Fibroblast of the conjunctiva (primary cell): ENCODE measurements at places on chromosomes 3 and 15.

DNA sequence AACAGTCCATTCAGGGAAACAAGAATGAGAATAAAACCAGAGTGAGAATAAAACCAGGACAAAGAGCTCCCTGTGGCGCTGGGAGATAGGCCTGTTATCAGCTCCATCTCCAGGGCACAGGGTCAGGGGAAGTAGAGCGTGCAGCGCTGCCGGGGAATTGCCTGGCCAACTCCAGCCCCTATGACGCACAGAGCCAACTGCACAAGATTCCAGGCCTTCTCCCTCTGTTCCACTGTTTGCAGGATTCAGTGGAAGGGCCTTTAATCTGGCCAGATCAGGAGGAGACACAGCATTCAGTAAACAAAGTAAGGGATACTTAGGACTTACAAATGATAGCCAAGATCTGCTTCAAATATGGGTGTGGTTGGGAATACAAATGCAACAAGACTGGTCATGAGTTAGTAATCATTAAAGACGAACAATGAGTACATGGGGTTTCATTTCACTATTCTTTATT lies 49.4 kb downstream of the ITGB5 start:
- peak; percentile 53 for DNase-seq

DNA sequence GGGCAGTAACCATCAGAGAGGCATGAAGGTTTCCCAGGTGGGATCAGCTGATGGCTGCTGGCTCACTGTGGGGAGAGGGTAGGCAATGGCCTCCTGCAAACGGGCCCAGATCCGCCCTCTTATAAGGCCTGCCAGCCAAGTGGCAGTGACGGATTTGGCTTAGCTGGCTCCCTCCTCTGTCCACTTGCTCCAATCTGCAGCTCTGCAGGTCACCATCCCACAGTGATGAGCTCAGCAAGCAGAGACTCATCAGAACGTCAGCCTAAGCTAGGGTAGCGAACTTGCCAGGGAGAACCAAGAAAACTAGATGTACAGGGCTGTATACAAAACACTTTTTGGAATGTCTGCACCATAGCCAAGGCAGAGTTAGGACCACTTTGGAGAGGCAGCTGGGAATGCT lies 62.8 kb upstream of the DCLK3 start:
- DNase-seq: no peak

- DNase-seq: no peak
Measured at GRCh38 chr3:108152274-108152673, 61.4 kb upstream of the CD47 start.

GRCh38 chr15:101813803-101814534 lies 2.0 kb downstream of the OR4F15 start:
- no peak for DNase-seq

DNA sequence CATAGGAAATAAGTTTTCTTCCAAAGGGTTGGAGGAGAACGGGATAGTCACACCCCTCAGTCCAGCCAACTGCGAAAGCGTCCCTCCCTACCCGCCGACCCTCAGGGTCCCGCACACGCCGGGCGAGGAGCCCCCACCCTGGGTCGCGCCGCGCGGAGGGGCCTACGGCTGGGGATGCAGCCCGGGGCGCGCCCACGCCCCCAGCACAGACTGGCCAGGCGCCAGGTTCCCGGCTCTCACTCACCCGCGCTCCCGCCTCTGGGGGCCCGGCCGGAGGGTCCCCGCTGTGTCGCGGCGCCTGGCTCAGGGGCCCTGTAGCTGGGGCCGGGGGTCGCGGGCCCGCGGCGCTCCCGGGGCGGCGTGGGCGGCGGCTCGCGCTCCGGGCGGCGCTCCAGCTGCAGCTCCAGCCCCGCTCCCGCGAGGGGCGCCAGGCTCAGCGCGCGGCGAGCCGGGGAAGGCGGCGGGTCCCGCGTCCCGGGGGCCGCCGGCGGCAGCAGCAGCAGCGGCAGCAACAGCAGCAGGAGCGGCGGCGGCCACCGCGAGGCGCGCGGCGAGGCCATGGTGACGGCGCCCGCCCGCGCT lies 375 bp downstream of the HEG1 start:
- DNase-seq: no peak

- no peak for DNase-seq
Measured at GRCh38 chr15:82045179-82045891, 483 bp downstream of the MEX3B start.

DNA sequence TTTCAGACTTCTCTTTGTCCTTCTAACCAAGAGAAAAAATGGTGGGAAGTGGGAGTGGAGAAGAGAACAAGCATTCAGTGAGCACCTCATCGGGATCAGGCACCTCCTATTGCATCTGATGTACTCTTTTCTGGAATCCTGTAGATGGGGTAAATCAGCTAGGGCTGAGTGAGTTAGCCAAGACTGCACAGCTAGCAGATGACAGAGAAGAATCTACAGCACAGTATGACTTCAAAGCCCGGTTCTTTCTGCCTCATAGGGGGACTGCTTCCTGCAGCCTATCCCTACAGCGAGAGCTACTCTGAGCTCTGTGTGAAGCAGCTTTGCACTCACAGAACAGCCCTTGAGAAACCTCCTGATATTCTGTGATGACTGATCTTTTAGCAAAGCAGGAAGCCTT lies 275.2 kb upstream of the MEIS2 start:
- DNase-seq: no peak

- DNase-seq: no peak
Measured at GRCh38 chr3:166957121-166957520, 423.0 kb downstream of the ZBBX start.

DNA sequence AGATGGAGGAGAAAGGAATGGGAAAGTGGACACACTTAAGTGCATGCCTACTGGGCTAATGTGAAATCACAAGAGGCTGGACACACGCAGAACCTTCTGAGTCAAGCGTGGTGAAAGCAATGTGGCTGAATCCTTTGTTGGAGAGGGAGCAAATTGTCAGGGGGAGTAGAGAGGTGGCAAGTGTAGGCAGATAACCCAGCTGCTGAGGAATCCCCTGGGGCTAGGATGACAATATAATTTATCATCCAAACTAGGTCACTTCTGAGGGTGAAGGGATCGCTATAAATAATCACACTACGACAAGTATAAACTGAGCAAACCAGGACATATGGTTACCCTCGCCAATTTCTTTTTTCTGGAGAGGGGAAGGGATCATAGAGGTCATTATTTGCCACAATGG lies 28.7 kb downstream of the TAMM41 start:
- no peak for DNase-seq

DNA sequence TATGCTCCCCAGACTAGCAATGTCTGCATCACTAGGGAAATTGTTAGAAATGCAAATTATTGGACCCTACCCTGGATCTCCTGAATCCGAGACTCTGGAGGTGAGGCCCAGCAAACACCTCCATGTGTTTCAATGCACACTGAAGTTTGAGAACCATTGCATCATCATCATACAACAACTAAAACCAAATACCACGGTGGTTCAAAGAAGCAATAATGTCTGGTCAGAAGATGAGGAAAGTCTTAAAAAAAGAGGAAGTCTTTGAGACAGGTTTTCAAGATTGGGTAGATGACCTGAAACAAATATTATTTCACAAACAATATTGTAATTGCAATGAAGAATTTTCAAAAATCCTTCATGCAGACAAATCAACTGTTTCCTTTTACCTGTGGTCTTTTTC lies 60.3 kb upstream of the TRA2B start:
- no peak for DNase-seq

DNA sequence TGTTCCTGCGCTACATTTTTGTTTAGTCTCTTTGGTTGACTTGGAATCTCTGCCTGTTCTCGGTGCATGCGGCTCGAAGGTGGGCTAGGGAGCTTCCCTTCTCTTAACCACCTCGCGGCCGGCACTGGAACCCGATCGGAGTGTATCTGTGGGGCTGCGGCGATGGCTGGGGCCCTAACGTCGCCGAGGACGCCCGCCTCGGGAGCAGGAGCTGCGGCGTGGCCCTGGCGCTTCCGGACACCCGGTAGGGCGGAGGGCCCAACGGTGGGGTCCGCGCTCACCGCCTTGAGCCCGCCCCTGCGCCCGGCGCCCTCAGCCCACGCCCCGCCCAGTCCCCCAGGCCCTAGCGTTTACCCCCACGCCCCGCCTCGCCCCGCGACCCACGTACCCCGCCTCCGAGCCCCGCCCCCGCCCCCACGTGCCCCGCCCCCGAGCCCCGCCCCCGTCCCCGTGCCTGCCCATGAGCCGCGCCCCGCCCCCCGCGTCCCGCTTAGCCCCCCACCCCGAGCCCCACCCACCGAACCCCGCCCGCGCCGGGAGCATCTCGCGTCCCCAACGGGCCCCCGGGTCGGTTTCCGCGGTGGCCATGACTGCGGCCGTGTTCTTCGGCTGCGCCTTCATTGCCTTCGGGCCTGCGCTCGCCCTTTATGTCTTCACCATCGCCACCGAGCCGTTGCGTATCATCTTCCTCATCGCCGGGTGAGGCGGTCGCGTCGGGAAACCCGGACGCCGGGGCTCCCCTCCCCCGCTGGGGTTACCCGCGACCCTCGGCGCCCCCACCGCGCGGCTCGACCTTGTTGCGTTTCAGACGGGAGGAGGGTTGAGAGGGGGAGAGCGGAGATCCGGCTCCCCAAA lies at the start of gene APH1B:
Gene APH1B, plus strand, starts transcription at position 568 of the 855 bp plus-strand sequence. Its CDS starts 19 bp downstream, at position 587.
- peak; percentile 53 for DNase-seq

- peak; percentile 63 for DNase-seq
Measured at GRCh38 chr15:83436513-83437158, 10.5 kb upstream of the SH3GL3 start.

DNA sequence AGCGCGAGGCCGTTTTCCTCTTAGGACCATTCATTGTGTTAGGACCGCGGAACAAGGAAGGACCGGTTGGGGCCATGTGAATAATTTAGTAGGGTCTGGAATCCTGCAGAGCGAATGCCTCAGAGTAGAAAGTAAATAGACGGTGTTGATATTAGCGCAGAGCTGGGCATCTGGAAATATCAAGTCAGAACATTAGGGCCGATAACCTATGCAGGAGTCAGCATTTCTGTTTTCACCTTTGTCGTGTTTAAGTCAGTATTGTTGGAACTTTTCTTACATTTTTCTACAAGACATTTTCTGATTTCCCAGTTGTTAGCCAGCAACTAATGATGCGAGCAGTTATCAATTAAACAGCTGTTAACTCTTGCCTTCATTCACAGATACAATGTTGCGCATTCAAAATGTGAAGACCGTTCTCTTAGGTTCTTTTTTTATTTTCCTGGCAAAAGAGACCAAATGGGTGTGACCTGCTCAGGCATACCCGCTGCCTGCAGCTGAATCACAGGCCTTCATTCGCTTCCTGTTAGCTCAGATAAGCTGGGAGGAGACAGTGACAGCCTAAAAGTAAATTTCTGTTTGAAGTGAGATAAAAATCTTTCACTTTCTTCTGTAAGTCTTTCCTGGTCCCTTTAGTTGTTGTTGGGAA lies 966 bp upstream of the PKM start:
- DNase-seq: peak; percentile 67

DNA sequence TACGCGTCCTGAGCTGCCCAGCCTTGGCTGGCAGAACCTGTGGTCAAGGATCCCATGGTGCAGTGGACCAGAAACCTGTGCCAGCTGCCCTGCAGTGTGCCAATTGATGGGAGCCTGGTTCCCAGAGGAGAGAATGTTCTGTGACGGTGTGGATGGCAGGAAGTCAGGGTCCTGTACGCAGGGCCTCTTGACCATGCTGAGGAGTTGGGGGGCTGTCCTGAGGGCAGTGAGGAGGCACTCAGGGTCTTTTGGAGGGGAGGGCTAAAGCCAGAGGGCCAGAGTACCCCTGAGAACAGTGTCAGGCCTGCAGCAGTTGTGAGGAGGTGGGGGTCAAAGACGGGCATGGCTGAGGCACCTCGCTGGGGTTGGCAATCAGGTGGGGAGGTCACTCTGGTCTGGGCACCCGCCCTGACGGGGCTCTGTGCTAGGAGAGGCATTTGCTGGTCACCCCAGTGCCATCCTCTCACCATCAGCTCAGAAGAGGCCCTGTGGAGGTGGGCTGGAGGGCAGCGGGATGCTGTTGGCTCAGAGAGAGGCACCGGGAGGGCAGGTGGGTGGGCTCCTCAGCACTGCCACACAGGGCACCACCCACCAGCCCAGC lies 61.0 kb downstream of the SCN5A start:
- DNase-seq: no peak

DNA sequence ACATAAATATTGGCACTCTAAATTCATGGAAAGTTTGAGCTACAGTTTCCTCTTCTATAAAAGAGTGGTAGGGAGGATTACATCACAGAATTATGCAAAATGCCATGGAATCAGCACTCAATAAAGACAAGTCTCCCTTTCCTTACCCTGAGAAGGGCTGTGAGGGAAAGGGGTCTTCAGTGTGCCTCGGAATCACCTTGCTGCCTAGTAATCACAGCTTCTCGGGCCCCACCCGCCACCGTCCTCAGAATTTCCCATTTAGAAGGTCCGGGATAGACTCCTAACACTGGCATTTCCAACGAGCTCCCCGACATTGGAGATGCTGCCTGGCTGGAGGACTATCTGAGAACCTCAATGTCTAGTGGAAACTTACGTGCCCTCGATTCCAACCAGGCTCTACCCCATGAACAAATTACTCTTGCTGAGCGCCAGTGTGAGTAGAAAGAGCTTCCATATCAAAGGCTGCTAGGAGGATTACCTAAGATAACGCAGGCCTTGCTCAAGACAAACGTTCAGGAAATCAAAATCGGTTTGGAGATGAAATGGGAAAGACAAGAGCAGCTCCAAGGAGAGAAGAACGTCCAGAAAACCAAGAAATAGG lies 92.1 kb upstream of the CHD2 start:
- DNase-seq: no peak

GRCh38 chr3:182342252-182342651 lies 451.1 kb upstream of the ATP11B start:
- no peak for DNase-seq

- DNase-seq: no peak
Measured at GRCh38 chr3:113606539-113607218, 74.3 kb downstream of the SIDT1 start.

GRCh38 chr15:64502551-64502950 lies 42.2 kb downstream of the ZNF609 start:
- DNase-seq: no peak
